ENCODE measurements at places on chromosomes 11 and 22.

- peak overlapping the region; percentile 86 for H3K4me3 ChIP-seq
- peaks cover 42% of the 10 kb centered on the region for H3K4me1 ChIP-seq
- no peak for DNase-seq
Observed at GRCh38 chr22:30426388-30427353, 1.1 kb downstream of the MTFP1 start.

GRCh38 chr11:72466410-72466809 lies 32.1 kb upstream of the CLPB start:
- H3K27me3 ChIP-seq: peaks cover 63% of the 10 kb centered on the region
- peaks cover 6% of the 10 kb centered on the region for H3K4me1 ChIP-seq
- H3K27ac ChIP-seq: no peak overlapping the region
- no peaks in the 10 kb centered on the region for H3K36me3 ChIP-seq
- no peak overlapping the region for H3K4me3 ChIP-seq

DNA sequence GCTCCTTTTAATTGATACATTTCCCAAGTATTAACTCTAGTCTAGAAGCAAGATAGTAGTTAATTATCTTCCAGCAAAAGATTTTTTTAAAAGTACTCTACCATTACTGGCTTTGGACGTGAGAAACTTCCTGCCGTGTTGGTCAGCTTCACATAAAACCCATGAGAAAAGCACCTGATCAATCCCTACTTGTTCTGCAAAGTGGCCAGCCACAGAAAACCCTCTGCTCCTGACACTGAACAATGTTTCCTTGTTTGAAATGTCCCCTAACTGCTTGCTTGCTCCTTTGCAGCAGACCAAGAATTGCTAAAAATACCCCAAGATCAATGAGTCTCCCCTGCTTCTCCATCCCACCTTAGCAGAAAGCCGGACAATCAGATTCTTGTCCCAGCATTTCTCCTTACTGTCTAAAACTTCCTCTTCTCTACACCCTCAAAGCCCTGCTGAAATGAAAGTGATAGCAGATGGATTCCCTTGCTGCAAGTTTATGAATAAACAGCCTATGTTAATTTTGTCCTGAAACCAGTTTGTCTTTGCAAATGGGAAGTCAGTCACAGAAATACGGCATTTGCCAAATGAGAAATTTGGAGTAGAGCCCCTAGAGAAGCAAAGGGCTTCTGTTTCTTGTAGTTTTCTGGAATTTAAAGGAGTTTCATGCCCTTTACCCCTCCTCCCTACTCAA lies 207.1 kb upstream of the ARHGAP20 start:
- peaks cover 6% of the 10 kb centered on the region for H3K27me3 ChIP-seq
- no peak overlapping the region for H3K4me3 ChIP-seq
- no peak overlapping the region for H3K27ac ChIP-seq
- DNase-seq: no peak

DNA sequence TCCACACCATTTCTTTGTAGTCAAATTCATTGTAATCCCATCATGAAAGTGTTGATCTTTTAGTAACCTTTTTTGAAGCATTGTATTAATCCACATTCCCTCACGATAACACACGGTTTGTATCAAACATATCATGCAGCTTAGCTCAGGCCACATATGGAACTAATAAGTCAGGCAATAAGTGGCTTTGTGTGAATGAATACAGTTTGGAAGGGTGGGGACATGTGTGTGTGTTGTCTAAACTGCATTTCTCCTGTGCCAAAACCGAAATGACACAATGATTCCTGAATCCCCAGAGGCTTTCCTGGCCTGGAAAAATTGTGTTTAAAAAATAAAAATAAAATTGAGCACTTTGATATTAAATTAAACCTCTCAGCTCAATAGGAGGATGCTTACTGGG lies 98.3 kb downstream of the WNT11 start:
- H3K27ac ChIP-seq: no peak overlapping the region
- peaks cover 6% of the 10 kb centered on the region for H3K4me1 ChIP-seq
- no peak overlapping the region for H3K4me3 ChIP-seq
- no peaks in the 10 kb centered on the region for H3K27me3 ChIP-seq

All from chondrocyte (in vitro differentiated cells).